Inflammatory macrophage (primary cell): ENCODE measurements at places on chromosomes 5 and 9.

GRCh38 chr5:170110403-170111087 lies 4.8 kb downstream of the FOXI1 start:
- no peak for DNase-seq

GRCh38 chr9:121682926-121683515 lies 31.6 kb downstream of the DAB2IP start:
- DNase-seq: no peak

DNA sequence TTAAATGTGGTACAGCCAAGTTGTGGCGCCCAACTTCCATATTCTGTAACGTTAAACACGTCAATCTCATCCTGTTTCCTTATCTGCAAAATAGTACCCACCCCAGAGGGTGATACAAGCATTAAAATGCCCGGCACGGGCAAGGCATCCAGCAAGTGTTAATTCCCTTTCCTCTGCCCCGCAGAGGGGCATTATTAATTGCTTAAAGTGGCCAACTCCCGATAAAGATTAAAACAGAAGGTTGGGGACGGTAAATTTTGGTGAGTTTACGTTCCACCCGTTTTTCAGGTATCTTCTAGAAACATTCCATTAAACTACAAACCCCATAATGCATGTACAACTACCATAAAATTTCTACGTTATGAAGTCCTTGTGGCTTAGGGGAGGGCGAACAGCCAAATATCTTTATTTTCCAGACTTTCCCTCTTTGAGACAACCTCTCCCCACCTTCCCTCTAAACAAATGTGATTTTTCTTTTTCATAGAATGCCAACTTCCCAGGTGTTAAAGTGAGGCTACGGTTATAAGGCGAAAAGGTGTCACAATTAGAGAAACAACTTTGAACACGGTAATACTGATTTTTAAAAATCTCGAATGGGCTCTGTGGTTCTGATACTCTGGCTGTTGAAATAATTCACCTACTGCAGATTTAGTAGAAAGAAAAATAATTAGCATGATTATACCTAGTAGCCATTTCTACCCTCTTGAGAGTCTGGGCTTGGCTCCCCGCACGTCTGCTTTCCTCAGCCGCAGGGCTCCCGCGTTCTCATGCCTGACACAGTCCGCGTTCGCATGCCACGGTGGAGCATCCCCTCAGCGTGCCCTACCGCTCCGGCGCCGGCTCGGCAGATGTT lies 1.2 kb upstream of the GPBP1 start:
- peak; percentile 29 for DNase-seq

GRCh38 chr9:15240927-15241326 lies 66.1 kb downstream of the TTC39B start:
- DNase-seq: no peak

DNA sequence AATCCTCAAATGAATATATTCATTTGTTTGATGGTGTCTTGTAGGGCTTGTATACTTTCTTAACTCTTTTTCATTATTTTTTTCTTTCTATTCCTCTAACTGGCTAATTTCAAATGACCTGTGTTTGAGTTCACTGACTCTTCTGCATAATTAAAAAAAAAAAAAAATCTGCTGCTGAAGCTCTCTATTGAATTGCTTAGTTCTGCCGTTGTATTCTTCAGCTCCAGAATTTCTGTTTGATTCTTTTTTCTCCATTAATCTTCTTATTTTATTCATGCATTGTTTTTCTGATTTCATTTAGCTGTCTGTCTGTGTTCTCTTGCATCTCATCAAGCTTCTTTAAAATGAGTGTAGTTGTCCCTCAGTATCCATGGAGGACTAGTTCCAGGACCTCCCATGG lies 244.6 kb downstream of the ROR2 start:
- DNase-seq: no peak

DNA sequence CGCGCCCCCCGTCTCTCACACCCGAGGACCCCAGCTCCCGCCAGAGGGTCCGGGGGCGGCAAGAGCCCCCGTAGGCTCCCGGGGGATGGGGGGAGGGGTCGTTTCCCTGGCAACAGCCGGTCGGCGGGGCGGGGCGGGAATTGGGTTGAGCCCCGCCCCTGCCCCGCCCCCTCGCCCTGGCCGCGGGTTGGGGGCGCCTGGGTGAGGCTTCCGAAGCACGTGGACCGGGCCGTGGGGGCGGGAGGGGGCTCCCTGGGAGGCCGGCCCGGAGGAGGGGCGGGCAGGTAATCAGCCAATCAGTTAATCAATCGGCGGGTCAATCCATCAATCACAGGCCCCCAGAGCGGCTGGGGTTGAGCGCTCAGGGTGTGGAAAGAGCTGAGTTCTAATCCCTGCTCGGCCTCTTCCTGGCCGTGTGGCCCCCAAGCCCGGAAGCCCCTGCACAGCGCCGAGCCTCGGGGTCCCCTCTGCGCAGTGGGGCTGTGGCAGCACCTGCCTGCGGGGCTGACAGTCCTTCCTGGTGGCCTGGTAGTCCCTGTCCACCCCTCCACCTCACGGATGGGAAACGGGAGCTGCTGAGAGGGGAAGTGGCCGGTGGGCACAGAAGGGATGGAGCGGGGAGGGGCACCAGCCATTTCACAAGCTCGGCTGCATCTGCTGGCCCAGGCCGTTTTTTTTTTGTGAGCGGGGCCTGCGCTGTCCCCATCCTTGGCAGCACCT lies 174.2 kb upstream of the IER5L start:
- DNase-seq: no peak

GRCh38 chr9:89000973-89001916 lies 10.0 kb downstream of the S1PR3 start:
- peak; percentile 82 for DNase-seq

DNA sequence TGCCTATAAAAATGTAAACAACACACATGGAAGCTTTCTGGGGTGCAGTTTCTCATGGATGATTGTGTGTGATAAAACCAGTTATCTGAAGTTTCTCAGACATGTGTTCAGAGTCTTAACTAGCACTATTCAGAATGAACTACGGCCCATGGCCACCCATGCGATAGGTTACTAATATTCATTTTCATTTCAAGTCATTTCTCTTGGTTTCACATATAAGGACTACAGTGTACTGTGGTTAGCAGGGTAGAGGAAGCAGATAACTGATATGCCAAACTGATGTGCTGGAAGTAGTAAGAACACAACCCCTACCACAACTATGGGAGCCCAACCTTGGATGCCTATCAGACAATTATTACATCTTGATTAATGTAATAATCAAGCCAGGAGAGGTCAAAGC lies 372.1 kb downstream of the DTWD2 start:
- no peak for DNase-seq

GRCh38 chr5:179295778-179296149 lies 49.5 kb downstream of the ADAMTS2 start:
- no peak for DNase-seq

GRCh38 chr9:37925786-37926736 lies 22.1 kb upstream of the SLC25A51 start:
- peak; percentile 59 for DNase-seq

GRCh38 chr9:128611600-128612394 lies 44.9 kb downstream of the DYNC2I2 start:
- DNase-seq: no peak

GRCh38 chr9:108997112-108997511 lies 16.2 kb downstream of the CTNNAL1 start:
- DNase-seq: no peak

- no peak for DNase-seq
Measured at GRCh38 chr5:118555727-118556126, 432.6 kb downstream of the DTWD2 start.

DNA sequence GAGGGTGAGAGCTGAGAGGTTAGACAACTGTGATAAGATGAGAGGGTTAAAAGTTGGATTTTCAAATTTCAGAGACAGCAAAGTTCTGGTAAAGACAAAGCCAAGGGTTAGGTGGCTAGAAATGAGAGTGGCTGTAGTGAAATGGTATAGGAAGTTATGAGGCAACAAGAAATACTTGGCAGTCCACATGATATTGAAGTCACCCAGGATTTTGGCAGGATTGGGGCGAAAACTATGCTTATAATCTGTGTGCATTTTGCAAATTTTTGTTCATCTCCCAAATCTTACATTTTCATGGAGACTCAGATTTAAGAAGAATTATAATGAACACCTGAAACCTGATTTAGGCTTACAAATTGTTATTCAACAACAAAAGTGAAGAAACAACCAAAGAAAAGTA lies 35.6 kb downstream of the C9 start:
- DNase-seq: no peak

DNA sequence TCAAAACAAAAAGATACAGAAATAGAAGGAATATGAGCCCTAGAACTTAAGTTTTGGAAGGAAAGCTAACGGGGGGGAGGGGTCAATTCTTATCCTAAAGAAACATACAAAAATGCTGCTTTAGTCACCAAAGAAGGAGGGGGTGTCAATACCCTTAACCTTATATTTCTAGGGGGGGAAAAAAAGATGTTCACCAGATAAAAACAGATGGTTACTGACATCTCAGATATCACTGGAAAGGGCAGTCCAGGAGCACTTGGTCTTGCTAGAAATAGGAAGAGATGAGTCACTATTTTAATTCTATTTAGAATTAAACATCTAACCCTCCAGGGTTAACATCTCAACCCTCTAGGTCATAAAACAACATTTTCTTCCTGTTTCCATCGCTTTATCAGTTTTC lies 1.7 kb downstream of the DIAPH1 start:
- no peak for DNase-seq

- no peak for DNase-seq
Measured at GRCh38 chr5:151949113-151949512, 24.5 kb upstream of the GLRA1 start.

DNA sequence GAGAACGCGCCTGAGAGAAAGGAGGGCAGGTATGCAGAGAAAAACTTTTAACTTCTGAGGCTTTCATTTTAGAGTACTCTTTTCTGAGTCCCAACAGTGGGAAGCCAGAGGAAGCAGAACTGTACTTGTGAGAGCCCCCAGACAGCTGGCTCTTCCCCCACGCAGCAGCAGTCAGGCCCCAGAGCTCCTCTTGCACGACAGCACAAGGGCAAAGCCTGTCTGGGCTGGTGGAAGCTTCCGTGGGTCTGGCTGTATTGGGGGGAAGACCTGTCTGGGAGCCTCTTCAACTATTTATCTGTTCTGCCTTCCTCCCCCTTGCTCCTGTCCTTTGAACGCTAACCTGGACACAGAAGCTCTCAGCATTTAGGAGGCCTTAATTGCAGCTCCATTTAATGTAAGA lies 68.2 kb downstream of the THBS4 start:
- peak; percentile 81 for DNase-seq

- DNase-seq: no peak
Measured at GRCh38 chr9:115883467-115884329, 269.9 kb upstream of the PAPPA start.

- no peak for DNase-seq
Measured at GRCh38 chr5:40390281-40391149, 289.2 kb upstream of the PTGER4 start.

DNA sequence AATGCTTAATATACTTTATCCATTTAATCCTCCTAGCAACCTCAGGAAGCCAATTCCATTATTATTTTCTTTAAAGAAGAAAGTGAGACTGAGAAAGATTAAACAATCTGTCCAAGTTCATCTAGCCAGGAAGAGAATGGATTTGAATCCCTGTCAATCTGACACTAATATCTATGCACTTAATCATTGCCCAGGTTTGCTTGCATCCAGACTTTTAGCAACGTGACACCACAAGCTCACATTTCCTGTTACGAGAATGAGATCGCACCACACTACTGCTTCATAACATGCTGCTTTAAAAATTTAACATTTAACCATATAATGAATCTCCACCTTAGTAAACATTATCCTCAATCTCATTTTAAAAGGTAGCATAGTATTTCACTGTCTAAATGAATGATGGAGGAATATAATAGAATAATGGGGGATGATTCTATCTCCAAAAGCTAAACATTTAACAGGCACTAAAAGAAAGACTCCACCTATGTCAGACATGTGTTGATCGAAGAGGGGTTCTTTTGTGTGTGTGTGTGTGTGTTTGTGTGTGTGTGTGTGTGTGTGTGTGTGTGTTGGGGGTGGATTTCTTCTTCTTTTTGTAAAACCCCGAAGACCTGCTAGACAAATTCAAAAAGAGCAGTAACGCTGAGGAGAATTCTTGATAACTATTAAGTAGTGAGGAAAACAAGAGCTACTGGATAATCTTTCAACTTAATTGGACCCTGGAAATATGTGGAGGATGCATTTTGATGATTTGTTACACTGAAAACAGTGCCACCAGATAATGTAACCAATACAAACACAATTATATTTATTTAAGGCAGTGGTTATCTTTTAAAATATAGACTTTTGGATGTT lies 138.7 kb upstream of the NR3C1 start:
- no peak for DNase-seq

DNA sequence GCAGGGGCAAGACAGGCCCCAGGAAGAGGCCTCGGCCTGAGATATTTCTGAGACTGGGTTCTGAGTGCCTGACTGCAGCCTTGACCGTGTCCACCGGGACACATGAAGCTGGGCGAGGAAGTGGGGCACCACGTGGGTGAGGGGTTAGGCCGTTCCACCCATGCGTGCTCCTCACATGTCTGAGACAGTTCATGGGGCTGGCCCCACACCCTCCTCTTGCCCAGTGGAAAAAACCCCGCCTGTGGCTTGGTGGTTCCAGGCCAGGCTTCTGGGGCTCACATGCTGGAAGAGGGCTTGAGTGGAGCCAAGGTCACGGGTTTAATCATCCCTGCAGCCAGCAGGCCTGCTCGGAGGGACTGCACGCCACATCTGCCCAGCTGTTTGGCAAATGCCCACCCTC lies 11.4 kb downstream of the HMCN2 start:
- DNase-seq: no peak

- DNase-seq: no peak
Measured at GRCh38 chr9:124500796-124501611, 6.2 kb downstream of the NR5A1 start.

DNA sequence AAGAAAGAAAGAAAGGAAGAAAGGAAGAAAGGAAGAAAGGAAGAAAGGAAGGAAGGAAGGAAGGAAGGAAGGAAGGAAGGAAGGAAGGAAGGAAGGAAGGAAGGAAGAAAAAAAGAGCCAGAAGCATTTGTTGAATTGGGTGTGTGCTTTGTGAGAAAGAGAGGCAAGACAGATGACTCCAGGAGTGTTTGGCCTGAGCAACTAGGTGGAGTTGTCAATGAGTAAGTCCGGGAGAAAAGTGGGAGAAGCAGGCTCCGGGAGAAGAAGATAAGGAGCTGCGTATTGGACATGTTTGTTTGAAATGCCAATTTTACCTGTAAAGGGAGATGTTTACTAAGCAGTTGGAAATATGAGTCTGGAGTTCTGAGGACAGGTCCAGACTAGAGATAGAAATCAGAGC lies 15.1 kb upstream of the GCNT1 start:
- DNase-seq: no peak

DNA sequence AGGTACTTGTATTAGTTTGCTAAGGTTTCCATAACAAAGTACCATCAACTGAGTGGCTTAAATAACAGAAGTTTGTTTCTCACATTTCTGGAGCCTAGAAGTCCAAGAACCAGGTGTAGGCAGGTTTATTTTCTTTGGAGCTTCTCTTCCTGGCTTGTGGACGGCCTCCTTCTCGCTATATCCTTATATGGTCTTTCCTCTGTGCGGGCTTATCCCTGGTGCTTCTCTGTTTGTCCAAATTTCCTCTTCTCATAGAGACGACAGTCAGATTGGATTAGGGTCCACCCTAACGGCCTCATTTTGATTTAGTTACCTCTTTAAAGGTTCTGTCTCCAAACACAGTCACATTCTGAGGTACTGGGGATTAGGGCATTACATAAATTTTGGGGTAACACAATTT lies 88.3 kb downstream of the RMI1 start:
- DNase-seq: no peak
